Stomach (tissue), 19 donors: ENCODE measurements at places on chromosomes 4 and X. TPM values are rescaled to one million over a fixed set of nuclear protein-coding genes. Genes with fewer than 3 reads are reported as not detected.

ZNF185 gene
- 5.0 TPM for total RNA-seq

USP51 gene
- total RNA-seq = 0.29 TPM

VCX2 gene
- total RNA-seq = not detected

GRIA3 gene
- total RNA-seq = 4.7 TPM

CT45A1 gene
- total RNA-seq = not detected

DNA sequence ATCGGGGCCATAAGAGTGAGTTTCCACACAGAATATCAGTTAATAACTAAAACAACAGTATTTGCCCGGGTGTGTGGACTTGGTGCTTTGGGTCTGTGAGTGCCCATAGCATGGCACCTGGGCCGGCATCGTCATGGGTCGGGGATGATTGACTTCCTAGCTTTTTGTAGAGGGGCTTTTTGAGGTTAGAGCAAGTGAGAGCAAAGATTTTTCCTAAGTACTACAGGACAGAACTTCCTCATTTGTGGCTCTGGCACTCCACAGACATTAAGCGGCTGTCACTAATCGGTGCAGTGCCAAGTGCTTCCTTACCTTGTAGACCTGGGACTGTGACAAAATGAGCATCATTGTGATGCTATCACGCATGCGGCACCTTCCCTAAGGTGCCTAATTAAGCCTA is 81.0 kb downstream of the SHROOM2 start:
- DNase-seq = no peak

DNA sequence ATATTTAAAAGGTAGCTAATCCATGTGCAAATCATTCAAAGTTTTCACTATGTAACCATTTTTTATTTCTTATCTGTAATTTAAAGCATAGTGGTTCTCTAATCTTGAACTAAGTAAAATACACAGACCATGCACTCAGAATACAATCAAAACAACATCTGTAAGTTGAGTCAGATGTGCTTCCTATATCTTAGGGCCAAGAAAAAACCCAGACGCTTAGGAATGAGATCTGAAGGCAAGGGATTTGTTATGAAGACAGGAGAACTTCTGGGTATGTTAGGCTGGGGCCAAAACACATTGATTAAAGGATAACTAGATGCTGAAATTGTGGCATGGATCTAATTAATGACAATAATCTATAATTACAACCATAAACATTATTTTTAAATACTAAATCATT is 120.3 kb downstream of the PDE5A start:
- DNase-seq = no peak

- DNase-seq = no peak
These were observed 35.6 kb downstream of the PAK3 start for GRCh38 chrX:111131572-111131971.

GRCh38 chrX:65035446-65035770 is 59.2 kb upstream of the ZC4H2 start:
- peak; percentile 59 for DNase-seq

GRCh38 chr4:156929386-156930105 is 42.1 kb downstream of the PDGFC start:
- no peak for DNase-seq
